ENCODE measurements at places on chromosomes 6 and 20.

DNA sequence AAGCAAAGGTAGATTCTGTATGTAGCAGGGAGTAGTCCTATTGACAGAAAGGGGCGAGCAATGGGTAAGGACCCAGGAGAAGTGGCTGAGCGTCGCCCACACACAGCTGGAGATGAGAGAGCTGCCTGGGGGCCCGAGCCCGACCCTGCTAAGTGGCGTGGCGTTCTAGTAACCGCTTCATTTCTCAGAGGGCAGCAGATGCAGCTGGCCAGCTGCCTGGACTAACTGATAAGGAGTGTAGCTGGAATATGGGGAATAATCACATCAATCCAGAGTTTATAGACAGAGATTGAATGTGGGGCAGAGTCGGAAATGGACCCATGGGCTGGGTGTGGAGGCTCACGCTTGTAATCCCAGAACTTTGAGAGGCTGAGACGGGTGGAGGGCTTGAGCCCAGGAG is 64.4 kb downstream of the EZR start:
- DNase-seq: no peak

DNA sequence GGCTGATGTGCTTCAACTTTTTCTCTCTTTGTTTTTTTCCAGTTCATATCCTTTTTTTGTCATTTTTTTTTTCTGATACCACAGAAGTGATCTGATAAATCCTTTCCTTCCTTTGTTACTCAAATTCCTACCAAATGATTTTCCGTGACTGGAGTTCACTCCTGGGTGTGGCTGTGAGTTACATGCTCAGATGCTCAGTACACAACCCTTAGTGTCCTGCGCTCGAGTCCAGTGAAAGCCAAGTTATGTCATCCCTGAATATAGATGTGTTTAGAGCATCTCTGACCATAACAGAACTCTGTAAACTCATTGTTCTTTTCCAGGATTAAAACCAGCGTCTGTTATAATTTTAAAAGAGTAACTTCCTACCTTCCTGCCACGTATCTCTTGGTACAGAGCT is 147.2 kb upstream of the AKAP12 start:
- no peak for DNase-seq

GRCh38 chr6:446418-447366 is 55.1 kb downstream of the IRF4 start:
- peak; percentile 76 for DNase-seq

DNA sequence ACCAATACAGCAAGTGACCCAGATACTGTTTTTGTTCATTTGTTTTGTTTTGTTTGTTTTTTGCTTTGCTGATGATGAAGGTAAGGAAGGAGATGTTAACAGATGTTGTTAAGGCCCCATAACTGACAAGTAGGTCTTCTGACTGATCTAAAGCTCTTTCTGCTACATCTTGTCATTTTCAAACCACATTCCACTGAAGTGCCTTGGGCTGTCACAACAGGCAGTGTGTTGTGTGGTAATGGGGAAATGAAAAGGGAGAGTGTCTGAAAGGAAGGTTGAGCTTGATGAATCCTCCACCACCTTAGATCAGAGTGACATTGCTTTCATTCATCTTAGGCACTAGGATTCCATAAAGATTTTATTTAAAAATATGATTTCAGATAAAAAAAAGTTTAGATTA is 479.4 kb upstream of the SYNCRIP start:
- DNase-seq: no peak

DNA sequence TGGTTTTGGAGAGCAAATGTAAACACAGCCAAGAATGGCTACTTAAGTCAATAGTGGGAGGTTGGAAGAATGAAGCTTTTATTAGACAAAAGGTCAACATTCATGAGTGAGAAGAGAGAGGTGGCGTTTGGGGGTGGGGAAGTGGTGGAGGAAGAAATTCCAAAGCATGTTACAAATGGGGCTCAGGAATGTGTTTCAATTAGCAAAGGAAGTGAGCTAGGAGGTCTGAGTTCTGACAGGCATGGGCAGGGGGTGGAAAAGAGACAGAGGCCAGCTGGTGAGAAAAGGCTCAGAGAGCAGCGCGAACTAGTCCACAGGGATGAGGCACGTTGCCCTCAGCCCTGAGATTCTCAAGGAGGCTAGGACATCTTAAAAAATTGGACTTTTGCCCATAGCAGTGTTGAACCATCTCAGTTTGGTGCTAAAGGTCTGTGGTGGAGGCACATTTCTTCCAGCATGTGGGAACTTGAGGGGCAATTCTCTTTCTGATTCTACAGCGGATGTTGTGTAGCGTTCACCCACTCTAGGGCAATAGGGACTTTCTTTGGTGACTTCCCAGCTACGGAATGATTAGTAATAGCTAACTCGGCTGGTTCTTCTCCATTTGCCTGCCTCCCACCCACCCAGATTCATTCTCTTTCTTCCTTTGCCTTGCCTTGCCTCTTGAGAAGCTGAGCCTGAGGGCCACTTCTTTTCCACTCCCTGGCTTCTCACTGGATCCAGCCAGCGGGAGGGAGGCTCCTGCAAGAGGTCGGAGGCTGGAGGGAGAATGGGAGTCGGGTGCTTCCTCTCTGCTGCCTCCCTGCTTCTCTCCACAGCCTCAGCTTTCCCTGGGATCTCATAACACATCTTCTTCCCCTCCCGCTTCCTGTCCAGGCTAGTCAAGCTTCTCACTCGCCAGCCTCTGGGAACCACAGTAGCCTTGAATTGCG is 45.1 kb upstream of the NEDD9 start:
- DNase-seq: no peak

DNA sequence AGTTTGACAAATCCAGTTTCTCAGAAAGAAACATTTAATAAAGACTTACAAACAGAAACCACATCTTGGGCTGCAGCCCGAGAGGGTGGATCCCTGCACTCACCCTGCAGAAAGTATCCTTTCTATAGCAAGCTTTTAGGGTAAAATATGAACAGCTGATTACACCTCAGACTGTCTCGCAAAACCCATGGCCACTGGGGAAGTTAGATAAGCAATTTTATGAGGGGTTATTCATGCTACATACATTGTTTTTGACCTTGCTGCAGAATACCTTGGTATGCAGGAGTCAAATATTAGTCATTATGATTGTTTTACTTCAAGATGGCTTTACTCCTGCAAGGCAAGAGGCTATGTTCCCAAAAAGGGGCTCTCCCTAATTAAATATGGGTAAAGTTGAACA is 126.9 kb downstream of the OR2B2 start:
- no peak for DNase-seq

DNA sequence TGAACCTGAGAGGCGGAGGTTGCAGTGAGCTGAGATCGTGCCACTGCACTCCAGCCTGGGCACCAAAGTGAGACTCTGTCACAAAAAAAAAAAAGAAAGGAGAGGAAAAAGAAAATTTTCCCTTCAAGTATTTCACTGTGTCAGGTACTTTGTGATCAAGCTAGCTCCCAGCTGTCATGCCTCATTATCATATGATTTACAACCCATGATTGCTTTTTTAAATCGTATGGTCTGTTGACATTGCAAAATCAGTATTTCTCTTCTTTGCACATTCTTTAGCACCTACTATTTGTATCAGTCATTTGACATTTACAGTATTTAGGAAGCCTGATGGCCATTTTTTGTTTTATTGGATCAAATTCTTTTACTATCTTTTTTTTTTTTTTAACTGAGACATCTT is 22.4 kb downstream of the SASH1 start:
- DNase-seq: no peak

GRCh38 chr20:61812845-61813485 is 252.7 kb downstream of the TAF4 start:
- no peak for DNase-seq

DNA sequence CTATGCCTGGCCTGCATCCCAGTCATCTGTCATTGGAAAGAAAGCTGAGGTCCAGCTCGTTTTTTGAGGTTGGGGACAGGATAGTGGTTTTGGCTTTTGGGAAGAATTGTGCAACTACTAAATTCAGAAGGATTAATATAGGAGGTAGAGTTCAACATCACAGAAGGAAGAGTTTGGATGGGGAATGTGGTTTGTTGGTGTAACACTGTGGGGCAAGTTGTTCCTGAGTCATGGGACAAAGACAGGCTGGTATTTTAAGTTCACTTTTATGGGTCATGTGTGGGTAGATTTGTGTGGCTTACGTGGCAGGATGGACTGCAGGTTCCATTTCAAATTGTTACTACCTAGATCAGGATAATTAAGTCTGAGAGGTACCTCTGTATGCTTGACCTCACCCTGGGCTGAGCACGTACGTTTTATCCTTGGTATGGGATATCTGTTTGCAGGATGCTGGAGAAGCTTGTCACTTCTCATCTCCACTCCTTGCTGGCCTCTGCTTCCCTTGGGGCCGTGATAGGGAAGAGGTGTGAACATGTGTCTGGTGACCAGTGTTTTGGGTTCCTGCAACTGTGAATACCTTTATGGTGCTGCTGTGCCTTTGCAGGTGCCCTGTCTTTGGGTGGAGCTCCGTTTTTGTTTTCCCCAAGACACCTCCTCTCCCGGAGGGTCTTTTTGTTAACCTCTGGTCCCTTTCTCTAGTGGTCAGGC is 177.6 kb downstream of the JARID2 start:
- no peak for DNase-seq

DNA sequence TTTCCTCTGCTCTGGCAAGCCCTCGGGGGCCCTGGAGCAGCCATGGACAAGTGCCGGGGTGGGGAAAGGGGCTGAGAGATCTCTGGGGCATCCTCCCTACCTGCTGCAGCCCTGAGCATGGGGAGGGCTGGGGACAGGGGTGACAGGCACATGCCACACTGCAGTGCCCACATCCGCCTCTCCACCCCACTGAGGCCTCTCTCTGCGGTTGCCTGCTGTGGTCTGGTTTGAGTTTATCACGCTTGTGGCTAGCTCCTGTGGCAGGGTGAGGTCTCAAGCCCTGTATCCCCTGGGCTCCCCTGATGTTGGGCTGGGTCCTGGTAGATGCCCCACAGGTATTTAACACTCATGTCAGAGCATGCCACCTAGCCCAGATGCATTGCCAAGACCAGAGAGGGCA is 52.9 kb upstream of the MLN start:
- peak; percentile 36 for DNase-seq

DNA sequence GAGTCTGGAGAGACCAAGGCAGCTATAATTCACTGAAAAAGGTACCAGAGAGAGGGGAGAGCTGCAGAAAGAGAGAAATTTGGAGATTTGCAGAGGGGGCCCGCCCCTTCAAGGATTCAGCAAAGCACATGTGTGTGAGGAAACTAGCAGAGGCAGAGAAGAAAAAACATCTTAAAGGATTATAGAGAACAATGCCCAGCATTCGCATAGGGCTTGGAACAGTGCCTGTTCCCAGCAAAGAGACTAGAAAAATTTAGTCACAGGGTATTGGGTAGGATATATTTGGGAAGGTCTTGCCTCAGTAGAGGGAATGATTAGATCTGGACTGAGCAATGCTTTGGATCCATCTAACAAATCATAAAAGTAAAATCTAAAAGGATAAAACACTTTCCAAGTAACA is 44.0 kb downstream of the SRPK1 start:
- no peak for DNase-seq

DNA sequence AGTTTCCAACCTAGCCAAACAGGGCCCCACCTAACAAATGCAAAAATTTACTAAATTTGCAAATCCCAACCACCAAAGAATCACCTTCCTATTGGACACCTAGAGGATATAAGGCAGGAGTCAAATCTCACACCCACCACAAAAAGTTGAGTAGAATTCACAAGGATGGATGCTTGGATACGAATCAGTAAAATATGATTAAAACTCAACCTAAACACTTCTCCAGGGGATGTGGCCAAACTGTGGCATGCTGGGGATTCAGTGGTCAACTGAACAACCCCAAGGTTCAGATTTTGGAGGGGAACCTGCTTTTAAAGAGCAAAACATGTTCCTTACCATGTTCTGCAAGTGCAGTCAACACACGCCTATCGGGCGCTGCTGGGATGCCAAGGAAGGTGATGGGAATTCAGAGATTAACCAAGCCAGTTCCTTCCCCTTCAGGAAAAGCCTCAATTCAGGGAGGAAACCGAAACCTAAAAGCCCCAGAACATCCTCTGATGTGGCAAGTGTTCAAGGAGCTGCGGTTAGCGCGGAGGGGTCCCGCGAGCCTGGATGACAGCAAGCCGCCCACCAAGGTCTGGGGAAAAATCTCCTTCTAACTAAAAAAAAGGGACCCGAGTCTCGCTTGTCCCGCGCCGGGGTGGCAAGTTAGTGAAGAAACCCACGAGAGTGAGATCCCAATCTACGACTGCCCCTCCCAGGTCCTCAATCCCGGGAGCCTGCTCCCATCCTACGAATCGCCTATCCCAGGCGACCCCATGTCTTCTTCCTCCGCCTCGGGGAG is 902 bp downstream of the SAMHD1 start:
- no peak for DNase-seq

- DNase-seq: no peak
These were observed 71.5 kb upstream of the TGM3 start for GRCh38 chr20:2224368-2224639.

GRCh38 chr6:106119546-106119945 is 33.4 kb downstream of the PRDM1 start:
- no peak for DNase-seq

DNA sequence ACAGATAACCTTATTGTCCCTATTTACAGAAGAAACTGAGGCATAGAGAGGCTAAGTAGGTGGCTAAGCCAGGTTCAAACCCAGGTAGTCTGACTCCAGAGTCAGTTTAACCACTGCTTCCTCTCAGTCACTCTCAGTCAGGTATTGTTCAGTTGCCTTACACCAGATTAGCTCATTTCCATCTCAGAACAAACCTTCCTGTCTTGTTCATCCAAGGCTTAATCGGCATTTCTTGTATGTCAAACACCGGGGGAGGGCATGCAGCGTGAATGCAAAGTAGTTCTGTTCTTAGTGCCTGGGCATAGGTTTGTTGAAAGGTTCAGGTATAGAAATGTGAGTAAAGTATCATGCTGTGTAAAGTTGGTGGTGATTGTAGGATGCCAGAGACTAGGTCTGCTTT is 51.7 kb downstream of the CTNNBL1 start:
- no peak for DNase-seq

DNA sequence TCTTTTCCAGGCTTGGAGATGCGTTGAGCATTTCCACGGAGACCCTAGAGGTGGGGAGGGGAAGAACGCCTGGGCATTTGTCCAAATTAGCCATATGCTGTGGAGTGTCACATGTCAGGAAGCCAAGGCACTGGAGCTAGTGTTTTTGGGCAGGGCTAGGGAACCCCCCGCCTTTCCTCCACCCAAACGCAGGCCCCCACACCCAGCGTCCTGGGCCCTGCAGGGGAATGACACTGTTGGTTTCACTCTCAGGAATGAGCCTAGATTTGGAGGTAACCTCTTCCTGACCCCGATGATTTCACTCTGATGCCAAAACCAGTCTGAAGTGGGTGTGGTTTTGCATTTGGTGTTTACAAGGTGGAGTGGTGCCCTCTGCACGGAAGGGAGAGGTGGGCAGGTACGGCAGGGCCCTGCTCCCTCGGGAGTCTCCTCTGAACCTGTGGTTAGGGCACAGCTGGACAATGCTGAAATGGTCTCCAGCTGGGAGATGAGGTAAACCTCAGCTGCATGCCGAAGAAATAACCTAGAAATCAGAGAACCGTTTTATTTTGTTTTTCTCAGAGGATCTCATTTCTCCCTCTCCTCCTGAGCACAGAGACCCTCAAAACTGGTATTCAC is 29.5 kb downstream of the MTHFD1L start:
- DNase-seq: no peak

DNA sequence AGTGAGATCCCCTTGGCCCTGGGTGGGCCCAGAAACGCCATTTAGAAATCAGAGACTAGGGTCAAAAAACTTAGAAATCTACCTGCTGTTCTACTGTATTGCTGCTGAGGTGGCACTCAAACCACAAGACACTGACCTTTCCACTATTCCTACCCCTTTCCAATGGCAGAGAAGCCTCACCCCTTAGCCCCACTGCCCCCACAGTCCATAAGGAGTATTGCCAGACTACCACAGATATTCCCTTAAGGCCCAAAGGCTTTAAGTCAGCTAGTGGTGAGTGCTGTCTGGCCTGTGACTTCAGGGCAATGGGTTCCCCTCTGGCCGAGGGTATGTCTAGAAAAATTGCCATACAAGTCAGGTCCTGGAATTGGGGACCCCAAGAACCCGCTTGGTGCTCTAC is 656.1 kb downstream of the COL12A1 start:
- DNase-seq: no peak

Data from stimulated activated CD8-positive, alpha-beta memory T cell treated with anti-CD3 and anti-CD28 coated beads, Interleukin-15, amount 100 ng/mL, for 1 hour (primary cell).